ENCODE measurements at places on chromosomes 6 and 20.

- no peak for DNase-seq
Observed at GRCh38 chr6:40352006-40352405, 235.2 kb downstream of the LRFN2 start.

GRCh38 chr6:44352259-44352658 lies 9.8 kb downstream of the SPATS1 start:
- DNase-seq = no peak

- no peak for DNase-seq
Observed at GRCh38 chr6:26520237-26520849, 17.8 kb upstream of the HMGN4 start.

GRCh38 chr20:36213362-36213761 lies 22.9 kb upstream of the AAR2 start:
- no peak for DNase-seq

GRCh38 chr6:42099340-42100028 lies 42.9 kb downstream of the C6orf132 start:
- DNase-seq = peak; percentile 90

GRCh38 chr20:37190354-37191112 lies 11.2 kb upstream of the MROH8 start:
- no peak for DNase-seq

DNA sequence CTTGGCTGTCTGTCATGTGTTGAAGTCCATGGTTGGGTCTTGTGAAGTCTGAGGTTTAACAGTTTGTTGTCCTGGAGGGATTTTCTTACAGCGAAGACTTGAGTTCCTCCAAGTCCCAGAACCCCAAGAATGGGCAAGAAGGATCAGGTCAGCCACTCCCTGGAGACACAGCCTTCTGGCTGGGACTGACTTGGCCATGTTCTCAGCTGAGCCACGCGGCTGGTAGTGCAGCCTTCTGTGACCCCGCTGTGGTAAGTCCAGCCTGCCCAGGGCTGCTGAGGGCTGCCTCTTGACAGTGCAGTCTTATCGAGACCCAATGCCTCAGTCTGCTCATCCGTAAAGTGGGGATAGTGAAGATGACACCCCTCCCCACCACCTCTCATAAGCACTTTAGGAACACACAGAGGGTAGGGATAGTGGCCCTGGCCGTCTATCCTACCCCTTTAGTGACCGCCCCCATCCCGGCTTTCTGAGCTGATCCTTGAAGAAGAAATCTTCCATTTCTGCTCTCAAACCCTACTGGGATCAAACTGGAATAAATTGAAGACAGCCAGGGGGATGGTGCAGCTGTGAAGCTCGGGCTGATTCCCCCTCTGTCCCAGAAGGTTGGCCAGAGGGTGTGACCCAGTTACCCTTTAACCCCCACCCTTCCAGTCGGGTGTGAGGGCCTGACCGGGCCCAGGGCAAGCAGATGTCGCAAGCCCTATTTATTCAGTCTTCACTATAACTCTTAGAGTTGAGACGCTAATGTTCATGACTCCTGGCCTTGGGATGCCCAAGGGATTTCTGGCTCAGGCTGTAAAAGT lies 43.5 kb downstream of the SIRPA start:
- no peak for DNase-seq

GRCh38 chr20:7410150-7410549 lies 530.1 kb downstream of the HAO1 start:
- no peak for DNase-seq

DNA sequence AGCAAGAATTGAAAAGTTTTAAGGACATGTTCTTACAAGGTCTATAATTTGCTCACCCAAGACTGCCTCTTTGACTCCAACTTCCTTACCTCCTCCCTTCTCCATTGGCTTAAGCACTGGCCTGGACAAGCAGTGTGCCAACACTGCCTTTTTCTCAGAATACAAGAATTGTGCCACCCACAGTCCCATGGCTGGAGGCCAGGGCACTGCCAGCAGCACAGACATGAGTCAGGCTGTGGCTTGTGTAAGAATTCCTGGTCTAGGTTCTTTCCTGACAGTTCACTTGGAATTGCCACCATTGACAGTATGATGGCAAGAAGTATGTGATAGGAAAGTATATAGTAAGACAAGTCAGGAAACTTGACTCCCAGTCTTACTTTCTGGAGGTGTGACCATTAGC lies 202.7 kb upstream of the MARCKS start:
- peak; percentile 94 for DNase-seq

DNA sequence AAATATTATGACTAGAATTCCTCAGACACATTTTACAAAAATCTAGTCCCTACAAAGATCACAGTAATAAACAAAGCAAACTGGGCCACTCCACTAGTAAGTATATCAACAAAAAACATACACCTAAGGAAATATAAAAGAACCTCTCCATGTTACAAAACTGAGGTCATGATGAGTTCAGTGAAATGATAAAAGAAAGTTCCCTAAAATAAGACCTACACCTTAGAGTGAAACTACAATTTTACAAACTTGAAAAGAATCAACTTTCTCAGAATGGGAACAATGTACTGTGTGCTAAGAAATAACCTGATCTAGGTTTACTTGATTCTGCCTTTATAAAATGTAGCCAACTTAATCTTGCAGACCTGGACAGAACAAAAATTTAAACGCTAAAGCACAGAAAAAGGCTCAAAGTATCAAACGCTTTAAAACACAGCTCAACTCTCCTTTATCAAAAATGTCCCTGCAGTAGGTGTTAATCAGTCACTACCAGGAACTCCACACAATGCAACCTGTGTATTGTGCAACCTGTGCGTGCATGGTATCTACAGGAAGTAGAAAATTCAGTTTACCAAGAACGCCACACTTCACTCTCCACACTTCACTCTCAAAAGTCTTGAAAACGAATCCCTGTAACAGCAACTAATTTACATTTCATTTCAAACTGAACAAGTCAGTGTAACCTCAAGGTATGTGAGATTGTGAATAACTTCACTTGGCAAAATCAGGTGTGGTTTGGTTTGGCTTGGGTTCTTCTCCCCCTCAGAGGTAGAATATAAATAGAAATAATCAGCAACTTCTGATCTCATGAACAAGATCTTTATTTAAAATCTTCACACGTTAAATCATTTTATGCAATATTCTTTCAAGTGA lies 1.8 kb downstream of the RALGAPA2 start:
- no peak for DNase-seq

- no peak for DNase-seq
Observed at GRCh38 chr6:138099832-138100231, 7.4 kb downstream of the PERP start.

DNA sequence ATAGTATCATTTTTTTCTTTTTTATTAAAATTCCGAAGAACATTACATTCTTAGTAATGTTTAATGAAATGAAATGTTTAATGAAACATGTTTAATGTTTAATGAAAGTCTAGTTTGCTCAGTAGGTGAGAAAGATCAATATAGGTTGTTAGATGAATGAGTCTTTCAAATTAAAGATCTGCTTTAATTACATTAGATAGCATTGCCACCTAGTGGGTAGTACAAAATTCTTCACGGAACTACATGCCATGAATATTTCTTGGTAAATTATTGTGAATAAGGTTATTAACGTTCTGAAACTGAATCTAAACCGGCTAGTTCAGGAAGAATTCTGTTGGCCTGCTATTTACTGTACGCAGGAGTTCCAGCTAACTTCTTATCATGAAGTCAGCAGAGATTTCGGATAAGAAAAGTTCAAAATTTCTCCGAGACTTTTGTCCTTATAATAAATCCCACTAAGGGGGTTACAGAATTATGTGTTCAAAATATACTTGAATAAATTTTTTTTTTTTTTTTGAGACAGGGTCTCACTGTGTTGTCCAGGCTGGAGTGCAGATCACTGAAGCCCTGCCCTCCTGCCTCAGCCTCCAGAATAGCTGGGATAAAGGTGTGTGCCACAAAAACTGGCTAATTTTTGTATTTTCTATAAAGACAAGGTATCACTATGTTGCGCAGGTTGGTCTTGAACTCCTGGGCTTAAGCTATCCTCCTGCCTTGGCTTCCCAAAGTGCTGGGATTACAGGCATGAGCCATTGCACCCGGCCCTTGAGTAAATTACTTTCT lies 7.9 kb upstream of the GMNN start:
- no peak for DNase-seq

DNA sequence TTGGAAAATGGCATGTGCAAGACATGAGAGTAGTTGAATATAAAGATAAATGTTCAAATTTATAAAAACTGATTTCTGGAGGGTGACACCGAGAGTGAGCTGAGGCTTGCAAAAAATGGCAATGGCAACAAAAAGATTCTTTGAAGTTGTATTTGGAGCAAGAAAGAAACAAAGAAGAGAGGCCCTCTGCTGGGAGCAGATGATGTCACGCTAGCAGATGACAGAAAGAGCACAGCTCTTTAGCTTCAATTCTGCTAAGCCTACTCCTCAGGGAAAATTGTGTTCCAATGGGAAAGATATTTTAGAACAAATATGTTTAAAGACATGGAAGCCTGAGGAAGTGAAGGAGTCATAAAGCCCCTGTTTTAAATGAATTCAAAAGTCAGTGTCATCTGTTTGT lies 125.3 kb upstream of the NOX3 start:
- DNase-seq = no peak

DNA sequence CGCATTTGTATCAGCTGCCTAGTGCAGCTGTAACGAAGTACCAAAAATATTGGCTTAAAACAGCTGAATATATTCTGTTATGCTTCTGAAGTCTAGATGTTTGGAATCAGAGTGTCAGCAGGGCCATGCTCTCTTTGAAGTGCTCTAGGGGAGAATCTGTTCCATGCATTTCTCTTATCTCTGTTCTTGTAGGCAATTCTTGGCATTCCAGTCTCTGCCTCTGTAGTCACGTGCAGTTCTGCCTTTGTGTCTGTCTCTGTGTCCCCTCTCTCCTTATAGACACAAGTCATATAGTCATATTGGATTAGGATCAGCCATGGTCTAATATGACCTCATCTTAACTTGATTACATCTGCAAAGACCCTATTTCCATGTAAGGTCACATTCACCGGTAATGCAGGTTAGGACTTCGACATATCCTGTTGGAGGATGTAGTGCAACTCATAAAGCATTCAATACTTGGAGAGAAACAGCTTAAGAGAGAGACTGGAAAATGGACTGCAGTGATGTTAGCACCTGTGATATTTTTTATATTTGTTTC lies 18.6 kb downstream of the FAM83B start:
- no peak for DNase-seq

DNA sequence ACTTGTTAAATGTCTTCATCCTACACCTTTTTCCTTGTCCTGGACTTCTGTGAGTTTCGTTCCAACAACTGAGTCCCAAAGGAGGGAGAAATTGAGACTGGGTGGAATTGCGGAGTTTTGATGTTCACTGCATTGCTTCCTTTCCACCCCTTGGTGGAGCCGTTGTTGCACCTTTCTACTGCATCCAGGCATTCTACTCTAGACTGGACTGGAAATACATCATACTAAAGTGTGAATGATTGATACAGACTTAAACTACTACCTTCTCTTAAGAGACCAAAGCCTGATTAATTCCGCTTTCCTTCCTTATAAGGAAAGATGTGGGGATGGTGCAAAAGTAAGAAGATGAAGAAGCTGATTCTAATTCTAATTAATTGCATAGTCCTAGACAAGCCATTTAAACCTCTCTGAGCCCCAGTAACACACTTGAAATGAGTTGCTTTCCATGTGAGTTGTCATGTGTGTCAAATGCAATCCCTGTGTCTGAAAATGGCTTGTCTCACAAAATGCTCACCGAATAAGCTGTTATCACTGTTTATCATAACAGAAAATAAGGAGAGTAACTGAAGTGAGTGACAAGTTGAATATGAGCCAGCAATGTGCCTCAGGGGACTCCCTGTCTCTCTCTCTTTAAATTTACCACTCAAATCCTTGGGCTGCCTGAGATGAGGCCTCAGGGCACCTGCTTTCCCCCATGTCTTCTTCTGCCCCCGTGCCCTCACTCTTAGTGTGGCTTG lies 338.3 kb upstream of the CHD6 start:
- DNase-seq = no peak

GRCh38 chr6:25012657-25013056 lies 76.9 kb upstream of the RIPOR2 start:
- DNase-seq = no peak

GRCh38 chr20:15033891-15034290 lies 696.5 kb upstream of the FLRT3 start:
- DNase-seq = no peak

DNA sequence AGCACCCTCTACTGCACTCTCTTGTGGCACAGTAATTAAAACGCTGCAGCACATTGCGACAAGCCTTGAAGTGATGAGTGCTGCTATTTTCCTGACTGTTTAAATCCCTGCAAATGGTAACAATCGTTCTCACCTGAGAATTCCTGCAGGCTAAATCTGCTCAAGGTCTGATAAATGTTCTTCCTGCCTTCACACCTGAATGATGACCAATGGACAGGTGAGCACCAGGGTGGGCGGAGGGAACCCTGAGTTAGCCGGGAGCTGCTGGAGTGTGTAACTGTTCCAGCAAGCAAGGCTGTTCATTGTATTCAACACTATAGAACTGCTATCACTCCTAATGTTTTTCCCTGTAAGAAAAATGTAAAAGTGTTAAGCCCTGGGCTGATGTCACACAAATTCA lies 4.0 kb downstream of the DACT2 start:
- DNase-seq = no peak

DNA sequence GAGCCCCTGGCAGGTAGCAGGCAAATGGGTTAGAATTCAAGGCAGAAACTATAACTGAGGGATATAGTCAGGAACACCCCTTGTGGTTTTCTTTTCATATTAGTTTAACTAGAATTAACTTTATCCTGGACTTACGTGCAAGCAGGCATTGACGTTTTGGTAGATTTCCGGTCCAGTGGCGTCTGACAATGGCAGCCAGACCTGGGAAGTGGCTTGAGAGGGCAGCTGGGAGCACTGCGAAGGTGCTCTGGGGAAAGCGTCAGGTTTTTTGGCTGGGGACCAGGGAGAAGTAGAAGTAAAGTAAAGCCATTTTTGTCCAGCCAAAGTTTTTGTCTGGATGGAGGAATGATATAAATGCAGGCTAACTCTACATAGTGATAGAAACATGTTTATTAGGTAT lies 8.4 kb upstream of the ACSS1 start:
- DNase-seq = peak; percentile 19

DNA sequence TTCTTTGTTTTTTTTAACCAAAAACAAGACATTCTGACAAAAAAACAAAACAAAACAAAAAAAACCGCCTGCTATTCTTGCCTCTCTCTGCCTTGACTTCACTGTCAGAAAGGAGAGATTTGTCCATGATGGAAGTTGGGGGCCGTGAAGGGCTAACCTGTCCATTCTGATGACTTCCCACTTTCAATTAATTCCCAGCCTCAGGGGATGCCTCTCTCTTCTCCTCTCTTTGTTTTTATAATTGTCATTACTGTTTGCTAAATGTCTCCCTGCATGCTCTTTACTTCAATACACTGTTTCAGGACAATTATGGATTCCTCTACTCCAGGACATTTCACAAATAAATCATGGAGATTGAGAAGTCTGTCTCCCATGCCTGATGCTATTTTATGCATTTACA lies 130.5 kb upstream of the CNR1 start:
- DNase-seq = no peak

GRCh38 chr6:30844118-30844535 lies 40.2 kb upstream of the DDR1 start:
- DNase-seq = no peak
